Stimulated activated CD8-positive, alpha-beta memory T cell treated with anti-CD3 and anti-CD28 coated beads, Interleukin-2, amount 100 ng/mL, for 1 hour (primary cell): ENCODE measurements at places on chromosomes 5 and 9.

- DNase-seq, result no peak
Measured at GRCh38 chr5:121182788-121183490, 668.7 kb upstream of the FTMT start.

DNA sequence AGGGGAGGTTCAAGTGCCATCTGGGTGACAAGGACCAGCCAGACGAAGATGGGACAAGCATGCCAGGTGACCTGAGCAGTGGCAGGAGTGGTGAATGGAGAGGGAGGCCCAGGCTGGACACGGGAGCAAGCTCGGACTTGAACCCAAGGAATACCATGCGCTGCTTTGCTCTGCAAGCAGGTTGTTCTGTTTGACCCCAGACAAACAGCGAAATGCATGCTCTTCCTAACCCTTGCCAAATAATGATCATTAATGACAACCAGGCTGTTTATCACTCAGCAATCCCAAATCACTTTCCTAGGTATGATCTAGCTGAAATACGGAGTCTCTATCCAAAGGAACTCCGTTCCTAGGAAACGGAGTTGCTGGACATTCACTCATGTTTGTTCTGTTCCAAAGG, 77.4 kb downstream of the PTPDC1 start:
- DNase-seq, result no peak

GRCh38 chr5:73464016-73464745, 15.6 kb upstream of the FOXD1 start:
- no peak for DNase-seq

DNA sequence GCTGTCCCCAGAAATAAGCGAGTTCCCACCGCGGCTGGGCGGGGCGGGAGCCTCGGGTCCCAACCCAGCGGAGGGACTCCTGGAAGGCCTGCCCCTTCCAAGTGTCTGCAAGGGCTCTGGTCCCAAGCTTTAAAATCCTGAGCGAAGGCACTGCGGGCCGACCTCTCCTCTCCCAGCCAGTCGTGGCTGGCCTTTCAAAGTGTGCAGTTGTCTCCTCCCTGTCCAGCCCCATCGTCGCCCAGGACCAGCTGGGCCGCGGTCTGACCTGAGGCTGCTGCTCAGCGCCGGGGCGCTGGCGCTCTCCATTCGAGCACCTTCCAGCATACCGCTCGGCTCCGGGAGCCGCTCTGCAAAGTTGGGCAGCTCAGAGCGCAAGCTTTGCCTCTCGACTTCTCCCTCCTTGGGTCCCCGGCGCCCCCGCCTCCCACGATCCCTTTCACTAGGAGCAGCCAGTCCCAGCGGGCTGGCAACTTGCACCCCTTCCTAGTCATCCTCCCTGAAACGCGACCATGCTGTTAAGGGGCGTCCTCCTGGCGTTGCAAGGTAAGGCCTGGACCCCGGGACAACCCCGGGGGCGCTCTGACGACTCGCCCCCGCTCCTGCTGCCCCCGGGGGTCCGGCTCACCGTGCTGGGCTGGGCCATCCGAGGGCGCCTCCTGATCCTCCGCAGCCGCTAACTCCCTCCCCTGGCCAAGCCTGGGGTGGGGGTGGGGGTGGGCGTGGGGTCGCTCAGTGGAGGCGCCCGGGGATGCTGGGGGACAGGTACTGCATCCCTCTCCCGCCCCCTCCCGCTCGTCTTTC, at the start of gene MAMDC2:
Gene MAMDC2 (plus strand): TSS at position 160 of the 801 bp plus-strand sequence. CDS start 350 bp downstream, at position 510.
- DNase-seq, result no peak

DNA sequence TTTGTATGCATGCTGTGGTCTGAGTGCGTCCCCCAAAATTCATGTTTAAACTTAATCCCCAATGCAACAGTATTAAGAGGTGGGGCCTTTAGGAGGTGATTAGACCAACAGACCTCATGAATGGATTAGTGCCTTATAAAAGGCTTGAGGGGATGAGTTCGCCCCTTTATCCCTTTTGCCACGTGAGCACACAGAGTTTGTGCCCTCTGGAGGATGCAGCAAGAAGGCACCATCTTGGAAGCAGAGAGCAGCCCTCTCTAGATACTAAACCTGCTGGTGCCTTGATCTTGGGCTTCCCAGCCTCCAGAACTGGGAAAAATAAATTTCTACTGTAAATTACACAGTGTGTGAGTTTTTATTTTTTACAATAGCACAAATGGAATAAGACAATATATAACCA, 177.1 kb upstream of the SPRY4 start:
- no peak for DNase-seq

- DNase-seq, result no peak
Measured at GRCh38 chr9:121499427-121500164, at the start of gene GGTA1. GGTA1 (minus strand) TSS chr9:121499844; CDS start chr9:121467922, 31,922 bp downstream.

DNA sequence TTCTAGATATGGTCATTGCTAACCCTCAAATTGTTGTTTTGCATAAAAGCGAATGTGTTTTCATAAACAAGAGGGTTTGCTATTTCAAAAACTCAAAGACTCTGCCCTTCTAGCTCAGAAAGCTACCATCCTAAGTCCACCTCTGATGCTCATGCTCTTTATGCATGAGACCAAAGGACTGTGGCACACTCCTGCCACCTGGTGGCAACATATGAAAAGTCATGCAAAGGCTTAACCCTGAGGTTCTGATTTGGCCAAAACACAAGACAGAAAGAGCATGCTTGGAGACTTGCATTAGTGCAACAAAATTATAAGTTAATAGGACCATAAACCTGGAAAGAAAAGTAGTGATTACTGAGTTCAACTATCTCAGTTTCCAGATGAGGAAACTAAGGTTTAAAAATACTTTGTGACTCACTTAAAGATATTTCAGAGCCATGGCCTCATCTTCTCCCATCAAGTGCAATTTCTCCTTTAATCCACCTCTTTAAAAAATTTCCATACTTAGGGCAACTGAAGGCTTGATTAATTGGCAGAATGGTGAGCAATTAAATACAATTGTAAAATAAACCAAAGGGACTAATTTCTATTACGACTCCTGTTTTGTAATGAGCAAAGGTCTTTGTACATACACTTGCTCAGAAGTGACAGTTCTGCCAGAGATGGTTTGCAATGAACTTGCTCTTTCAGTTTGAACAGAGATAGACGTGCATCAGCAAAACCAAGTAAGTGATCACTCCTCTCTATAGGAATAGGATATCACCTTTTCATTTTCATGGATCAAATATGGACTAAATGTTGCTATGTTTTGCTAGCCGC, 110.7 kb upstream of the RAD23B start:
- peak; percentile 27 for DNase-seq

GRCh38 chr9:68427216-68427977, 71.0 kb downstream of the PGM5 start:
- no peak for DNase-seq

- no peak for DNase-seq
Measured at GRCh38 chr9:124765439-124765835, 5.7 kb downstream of the NR6A1 start.

- no peak for DNase-seq
Measured at GRCh38 chr9:88007291-88007650, 32.9 kb upstream of the CDK20 start.

DNA sequence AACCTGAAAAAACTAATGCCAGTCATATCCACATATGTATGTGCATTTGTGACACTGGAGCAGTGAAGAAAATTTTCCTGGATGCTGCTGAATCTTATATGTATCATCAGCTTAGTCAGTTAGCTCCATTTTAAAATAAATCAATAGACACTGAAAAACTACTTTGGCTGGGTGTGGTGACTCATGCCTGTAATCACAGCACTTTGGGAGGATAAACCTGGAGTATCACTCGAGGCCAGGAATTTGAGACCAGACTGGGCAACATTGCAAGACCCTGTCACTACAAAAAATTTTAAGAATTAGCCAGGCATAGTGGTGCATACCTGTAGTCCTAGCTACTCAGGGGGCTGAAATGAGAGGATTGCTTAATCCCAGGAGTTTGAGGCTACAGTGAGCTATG, 511.0 kb upstream of the TLE4 start:
- DNase-seq, result no peak

- DNase-seq, result no peak
Measured at GRCh38 chr9:136798708-136799078, 2.6 kb downstream of the CCDC183 start.

- peak; percentile 75 for DNase-seq
Measured at GRCh38 chr9:36102742-36103495, 33.6 kb upstream of the GLIPR2 start.

GRCh38 chr5:90747693-90748092, 189.1 kb downstream of the ADGRV1 start:
- DNase-seq, result no peak

GRCh38 chr9:129174102-129174723, 3.8 kb downstream of the IER5L start:
- peak; percentile 65 for DNase-seq

GRCh38 chr9:109409773-109410397, 88.2 kb downstream of the PTPN3 start:
- DNase-seq, result no peak
